Effector CD8-positive, alpha-beta T cell (primary cell): ENCODE measurements at places on chromosomes 6 and 20.

DNA sequence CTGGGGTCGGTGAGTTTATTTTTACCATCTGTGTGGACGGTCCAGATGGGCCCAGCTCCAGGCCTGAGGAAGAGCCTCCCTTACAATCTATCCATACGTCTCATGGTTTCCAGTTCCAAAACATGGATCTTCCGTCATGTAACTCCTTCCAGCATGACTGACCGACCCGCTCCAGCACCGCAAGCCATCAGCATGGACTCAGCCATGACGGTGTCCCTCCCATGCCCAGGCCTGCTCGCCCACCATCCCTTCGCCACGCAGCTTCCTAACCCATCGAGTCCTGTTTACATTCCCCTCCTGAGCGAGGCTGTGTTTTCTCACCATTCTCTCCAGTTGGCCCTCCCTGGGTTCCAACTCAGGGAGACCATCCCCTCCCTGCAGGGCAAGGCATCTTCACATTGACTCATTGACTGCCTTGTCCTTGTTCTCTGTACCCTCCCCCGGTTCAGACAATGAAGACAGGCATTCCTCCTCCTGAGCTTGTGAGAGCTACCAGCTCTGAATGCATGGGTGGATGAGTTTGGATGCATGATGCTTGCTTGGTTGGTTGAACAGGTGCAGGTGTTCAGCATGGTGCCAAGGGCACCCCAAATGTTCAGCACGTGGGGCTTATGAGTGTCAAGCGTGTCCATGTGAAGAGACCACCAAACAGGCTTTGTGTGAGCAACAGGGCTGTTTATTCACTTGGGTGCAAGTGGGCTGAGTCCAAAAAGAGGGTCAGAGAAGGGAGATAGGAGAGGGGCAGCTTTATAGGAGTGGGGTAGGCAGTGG, 235.8 kb downstream of the SMOC2 start:
- no peak for DNase-seq

- DNase-seq = no peak
Measured at GRCh38 chr6:83921315-83921714, 61.8 kb downstream of the CYB5R4 start.

DNA sequence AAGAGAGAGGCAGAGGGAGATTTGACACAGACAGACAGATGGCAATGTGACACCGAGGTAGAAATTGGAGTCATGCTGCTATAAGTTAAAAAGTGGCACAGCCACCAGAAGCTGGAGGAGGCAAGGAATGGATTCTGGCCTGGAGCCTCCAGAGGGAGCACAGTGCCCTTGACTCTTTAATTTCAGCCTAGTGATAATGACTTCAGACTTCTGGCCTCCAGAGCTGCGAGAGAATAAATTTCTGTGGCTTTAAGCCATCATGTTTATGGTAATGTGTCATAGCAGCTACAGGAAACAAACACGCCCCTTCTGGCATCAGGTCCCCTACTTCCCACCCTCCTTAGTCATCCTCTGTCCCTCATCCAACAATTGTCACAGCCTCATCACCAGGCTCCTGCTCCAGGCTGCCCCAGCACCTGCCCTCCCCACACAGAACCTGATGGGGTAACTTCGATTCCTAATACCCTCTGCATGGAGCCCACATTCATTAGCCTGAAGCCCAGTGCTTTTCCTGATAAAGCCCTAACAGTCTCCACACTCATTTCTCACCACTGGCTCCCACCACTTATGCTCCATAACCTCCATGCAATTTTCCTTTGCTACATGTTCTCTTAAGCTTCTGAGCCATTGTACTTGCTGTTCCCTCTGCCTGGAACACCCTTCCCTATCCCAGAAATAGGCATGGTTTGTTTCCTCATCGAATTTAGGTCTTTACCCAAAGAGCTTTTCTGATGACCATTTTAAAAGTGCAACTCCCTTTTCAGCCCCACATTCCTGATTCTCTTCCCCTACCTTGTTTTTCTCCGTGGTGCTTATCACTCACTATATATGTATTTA, 69.7 kb upstream of the TOX2 start:
- DNase-seq = no peak

GRCh38 chr6:150732765-150733539, 132.6 kb upstream of the MTHFD1L start:
- DNase-seq = no peak

DNA sequence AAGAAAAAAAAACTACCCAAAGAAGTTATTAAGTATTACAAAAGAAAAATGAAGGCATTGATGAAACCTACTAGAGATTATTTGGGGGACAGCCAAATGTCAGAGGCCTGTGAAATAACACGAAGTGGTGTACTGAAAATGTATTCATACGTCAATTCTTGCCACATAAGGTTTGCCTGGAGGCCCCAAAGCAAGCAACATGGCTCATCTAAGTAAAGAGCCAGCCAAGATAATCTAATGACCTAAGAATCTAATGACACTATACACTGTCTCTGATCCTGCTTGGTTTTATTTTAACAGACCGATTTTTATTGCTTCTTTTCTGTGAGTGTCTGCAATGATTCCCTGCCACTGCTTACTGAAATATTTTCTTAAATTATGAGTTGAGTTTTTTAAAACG, 34.7 kb downstream of the FILIP1 start:
- DNase-seq = no peak

DNA sequence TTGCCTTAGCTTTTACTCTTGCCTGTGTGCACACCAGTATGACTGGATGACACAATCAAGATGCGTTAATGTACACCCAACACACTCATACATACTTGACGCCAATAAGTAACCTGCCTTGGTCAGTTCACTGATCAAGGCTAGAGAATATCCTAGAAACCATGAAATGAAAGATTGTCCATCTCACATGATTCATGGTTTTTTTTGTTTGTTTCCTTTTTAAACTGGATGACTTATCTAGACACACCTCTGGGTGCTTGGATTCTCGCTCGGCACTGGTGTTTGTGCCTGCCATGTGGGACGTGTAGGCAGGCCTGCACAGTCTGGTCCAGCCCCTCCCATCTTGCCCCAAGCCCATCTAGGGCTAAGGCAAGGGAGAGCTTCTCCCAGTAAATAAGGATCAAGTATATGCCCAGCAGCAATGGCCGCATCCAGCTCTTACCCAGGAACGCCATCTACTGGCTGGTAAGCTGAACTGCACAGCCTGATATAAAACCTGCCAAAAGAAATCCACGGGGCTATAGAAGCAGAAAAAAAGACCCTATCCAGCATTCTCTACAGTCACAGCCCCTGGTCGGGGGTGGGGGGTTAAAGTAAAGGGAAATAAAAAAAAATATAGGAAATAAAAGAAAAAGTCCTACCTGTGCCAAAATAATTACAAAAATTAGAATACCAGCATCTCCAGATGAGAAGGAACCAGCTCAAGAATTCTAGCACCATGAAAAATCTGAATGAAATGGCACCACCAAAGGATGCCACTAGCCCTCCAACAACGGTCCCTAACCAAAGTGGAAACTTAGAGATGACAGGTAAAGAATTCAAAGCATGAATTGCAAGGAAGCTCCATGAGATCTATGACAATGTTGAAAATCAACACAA, 73.3 kb downstream of the OTOR start:
- DNase-seq = no peak

DNA sequence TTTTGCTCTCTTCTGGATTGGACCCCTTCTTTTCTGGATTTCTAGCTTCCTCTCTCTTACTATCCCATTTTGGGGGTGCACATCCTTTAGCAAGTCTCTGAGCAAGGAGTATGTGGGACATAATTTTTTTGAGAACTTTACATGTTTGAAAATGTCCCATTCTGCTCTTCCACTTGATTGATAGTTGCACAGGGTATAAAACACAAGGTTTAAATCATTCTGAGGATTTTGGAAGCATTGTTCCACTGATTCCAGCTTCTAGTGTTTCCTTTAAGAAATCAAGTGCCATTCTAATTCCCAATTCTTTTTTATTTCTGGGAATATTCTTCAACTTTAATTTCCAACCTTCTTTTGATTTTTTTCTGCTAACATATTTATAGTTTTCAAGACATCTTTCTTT, 60.7 kb downstream of the APCDD1L start:
- DNase-seq = no peak

DNA sequence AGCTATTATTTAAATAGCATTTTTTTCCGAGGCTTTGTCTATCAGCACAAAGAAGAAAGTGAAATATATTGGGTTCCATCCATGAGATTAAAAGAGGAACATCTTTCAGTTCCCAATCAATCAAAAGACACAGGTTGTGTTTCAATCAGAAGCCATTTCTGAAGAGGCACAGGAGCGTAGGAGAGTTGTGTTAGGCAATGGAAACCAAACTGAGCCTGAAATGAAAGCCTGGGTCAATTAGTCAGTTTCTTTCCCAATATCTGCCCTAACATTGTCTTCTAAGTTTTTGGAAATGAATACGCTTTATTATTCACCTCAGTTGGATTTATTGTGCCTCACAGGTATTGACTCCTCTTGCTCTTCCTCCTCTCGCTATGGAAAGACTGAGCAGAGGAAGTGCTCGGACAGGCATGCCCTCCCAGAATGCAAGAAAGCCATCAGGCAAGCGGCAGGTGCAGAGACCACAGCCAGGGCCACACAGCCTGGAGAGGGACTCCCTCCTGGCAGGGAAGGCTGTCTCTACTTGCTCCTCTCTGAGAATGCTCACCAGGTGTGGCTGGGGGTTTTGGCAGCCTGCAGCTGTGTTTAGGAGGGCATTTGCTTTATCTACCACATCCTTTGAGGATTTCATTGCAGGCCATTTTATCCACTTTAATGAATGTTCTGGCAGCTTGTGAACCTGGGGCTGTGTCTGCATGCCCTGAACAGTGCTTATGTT, 100.8 kb upstream of the NEDD9 start:
- DNase-seq = no peak

DNA sequence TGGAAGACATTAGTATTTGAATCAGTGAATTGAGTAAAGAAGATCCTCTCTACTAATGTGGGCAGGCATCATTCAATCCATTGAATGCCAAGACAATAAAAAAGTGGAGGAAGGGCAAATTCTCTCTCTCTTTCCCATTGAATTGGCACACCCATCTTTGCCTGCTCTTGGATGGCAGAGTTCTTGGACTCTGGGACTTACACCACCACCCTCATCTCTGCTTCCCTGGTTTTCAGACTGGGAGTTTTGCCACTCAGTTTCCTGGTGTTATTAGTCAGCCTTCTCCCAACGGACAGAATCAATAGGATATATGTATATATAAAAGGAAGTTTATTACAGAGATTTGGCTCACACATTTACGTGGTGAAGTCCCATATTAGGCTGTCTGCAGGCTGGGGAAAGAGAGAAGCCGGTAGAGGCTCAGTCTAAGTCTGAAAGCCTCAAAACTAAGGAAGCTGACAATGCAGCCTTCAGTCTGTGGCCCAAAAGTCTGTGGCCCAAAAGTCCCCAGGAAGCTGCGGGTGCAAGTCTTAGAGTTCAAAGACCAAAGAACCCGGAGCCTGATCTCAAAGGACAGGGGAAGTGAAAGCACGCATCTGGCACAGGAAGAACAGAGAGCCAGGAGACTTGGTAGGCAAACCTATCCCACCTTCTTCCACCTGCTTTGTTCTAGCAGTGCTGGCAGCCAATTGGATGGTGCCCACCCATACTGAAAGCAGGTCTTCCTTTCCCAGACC, 64.4 kb downstream of the SMPDL3A start:
- no peak for DNase-seq

GRCh38 chr6:35468980-35469750, 964 bp downstream of the RPL10A start:
- DNase-seq = no peak

DNA sequence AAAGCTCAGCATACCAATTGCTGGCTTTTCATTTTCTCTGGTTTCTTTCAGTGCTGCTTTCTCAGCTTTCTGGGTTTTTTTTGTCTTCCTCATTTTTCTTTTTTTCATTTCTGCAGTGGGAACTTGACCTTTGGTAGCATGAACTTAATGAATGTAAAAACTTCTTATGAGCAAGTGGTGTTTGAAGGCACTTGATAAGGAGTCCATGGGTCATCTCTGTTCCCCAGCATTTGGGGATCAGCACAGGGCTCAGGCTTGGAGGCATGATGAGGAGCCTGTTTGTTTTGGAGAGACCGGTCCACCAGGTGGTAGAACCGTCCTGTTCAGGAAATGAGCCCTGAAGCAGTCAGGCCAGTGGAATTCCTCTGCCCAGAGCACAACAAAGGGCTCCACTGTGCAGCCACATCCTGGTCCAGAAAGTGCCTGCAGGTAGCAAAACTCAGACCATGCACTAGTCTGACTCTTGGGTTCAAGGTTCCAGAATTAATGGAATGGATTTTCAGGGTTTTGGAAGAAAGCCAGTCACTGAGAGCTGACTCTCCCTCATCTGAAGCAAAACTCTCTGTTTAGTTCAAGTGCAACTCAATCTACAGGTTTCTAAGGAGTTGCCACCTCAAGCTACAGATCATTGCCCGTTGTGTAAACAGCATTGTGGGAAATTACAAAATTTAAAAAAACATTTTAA, 52.3 kb upstream of the ADGRF1 start:
- DNase-seq = no peak

GRCh38 chr6:104639668-104640067, 220.1 kb downstream of the HACE1 start:
- no peak for DNase-seq

DNA sequence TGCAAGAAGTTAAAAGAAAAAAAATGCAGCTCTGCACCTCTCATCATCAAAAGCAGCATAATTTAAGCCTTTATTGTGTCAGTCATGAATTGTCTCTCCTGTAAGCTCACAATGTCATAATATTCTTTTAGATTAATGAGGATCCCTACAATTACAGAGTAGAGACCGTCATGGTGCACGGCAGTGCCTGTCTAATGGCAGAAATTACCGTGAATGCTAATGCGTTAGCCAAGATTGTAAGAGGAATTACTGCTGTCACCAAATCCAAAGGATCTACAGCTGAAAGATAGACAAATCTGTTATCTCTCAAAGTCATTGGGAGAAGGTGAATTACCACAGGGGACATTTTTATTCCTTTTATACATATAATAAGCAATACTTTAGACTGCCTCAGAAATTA, 631.6 kb upstream of the NRSN1 start:
- no peak for DNase-seq

DNA sequence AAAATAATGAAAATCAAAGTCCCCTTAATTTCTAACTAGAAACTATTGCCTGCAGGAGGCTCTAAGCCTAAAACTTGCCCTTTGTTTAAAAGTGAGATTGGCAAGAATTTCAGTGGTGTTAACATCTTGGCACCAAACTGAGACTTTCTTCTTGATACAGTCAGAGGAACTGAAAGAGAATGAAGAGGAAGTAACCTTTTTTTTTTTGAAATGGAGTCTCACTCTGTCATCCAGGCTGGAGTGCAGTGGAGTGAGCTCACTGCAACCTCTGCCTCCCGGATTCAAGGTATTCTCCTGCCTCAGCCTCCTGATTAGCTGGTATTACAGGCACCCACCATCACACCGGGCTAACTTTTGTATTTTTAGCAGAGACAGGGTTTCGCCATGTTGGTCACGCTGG, 3.6 kb downstream of the DOP1A start:
- no peak for DNase-seq
